ENCODE measurements at places on chromosomes 7 and 10.

DNA sequence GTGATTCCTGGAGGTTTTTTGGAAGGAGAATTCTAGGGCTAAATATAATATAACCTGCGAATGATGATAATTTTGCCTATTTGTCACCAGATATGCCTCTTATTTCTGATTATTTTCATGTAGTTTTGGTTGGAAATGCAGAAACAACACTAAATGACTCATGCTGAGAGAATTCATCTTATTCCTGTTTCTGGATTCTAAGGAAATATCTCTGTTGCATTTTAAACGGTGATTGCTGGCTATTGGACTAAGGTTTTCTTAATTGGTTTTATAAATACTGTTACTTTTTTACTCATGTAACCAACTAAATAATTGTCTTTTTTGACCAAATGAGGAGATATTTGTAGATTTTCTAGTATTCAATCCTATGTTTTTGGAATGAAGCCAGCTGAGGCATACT lies 204.9 kb upstream of the NPSR1 start:
- peak; percentile 55 for DNase-seq

- DNase-seq: no peak
These were observed 602.5 kb downstream of the TNS3 start for GRCh38 chr7:46979439-46979838.

DNA sequence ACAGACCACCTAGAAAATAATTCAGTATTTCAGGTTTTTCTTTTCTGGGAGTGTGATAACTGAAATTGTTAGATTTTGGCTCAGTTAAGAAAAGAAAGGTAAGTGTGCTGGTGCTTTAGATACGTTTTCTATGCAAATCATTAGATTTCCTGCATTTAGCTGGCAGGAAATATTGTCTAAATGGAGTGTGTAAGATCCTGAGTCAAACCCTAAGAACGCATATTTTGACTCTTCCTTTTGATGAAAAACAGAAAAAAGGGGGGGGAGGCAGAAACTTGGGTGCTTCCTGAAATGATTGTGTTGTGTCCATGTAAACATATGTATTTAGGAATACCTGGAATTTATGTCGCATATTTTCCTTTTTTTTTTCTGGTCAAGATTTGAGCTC lies 1.2 kb downstream of the GRK5 start:
- peak; percentile 39 for DNase-seq

DNA sequence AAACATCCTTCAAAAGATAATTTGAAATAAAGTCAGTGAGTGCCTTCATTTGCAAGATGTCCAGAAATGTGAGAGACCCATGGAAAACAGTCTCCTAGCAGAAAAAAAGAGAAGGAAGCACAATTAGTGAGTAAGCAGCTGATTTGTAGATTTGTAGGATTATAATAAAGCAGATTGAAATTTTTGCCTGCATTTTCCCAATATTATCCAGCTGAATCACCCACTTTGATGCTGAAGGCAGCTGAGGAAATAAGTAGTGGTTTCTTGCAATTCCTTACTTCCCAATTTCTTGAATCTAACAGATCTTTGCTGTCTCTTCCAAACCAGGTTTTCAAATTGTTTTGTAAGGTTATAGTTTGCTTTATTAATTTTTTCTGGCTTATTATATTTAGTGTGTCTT lies 181.4 kb downstream of the GNAT3 start:
- peak; percentile 68 for DNase-seq

DNA sequence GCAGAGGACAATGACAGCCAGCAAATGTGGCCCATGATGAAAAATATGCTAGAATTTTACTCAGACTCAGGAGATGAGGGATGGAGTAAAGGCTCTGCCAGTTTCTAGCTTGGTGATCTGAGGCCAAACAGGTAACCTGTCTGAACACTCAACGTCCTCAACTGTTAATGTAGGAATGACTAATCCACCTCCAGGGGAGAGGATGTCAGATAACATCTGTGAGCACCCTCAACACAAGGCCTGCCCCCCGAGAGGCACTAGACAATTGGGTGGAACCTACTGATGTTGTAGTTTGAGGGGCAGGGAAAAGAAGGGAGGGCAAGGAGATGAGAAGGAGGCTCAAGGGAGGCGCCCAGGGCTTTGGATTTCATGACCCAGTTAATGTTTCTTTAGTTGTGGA lies 445.1 kb downstream of the PLXNA4 start:
- no peak for DNase-seq

GRCh38 chr10:102603946-102604345 lies 40.3 kb upstream of the TRIM8 start:
- DNase-seq: no peak

DNA sequence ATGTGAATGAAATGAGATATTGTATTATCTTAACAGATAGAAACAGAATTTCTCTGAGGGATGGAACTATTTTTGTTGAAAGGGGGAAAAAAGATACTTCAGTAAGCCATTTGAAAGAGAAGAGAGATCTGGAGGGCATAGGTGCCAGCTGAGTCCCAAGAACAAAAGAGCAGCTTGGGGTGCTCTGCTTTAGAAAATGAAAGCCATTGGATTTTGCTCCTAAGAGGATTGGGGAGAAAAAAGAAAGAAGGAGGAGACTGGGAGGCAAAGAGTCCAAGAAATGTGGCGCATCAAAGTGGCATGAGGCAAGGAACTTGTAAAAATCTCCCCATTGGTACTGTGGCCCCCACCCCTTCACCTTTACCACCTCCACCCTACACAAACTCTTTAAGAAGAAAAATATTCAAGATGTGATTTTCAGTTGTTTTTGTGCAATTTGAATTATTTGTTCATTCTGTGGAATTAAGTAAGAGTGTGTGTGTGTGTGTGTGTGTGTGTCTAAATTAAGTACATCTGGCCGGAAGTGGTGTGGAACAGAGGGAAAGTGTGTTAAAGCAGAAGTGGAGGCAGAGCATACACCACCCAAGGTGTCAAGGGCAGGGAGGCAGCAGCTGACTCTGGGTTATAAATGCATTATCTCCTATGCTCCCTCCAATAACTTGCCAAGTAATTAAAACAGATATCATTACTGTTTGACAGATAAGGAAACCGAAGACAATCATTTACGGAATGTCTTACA lies 9.9 kb upstream of the GNAI1 start:
- no peak for DNase-seq

DNA sequence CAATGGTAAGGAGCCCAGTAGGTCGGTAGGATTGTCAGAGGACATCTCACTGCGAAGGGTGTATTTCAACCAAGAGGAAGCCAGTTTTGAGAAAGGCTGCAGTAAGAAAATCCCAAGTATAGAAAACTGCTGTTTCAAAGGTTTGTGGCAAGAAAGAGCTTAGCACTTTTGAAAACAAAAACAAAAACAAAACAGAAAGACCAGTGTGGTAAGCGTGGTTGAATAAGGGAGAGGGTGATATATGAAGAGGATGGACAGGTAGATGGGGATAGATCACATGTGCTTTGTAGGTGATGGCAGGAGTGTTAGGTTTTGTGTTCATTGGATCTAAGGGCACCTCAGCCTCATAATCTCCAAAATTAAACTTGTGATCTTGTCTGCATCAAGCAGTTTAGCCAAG lies 141.6 kb upstream of the WNT16 start:
- DNase-seq: no peak

DNA sequence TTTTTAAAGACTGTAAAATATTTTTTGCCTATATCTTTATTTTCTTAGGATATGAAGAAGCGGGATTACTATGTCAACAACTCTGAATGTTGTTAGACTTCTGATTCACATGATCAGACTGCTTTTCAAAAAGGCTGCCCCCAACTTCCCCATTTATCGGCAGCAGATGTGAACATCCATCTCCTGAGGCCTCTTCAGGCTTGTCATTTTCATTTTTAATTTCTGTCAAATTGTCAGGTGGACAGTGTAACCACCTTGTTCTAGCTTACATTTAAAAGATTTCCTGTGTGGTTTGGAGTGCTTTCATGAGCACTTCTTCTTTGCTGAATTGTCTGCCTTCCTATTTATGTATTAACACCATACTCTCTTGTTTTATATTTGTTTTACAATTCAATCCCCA lies 78.8 kb upstream of the GSDME start:
- no peak for DNase-seq
